ENCODE measurements at places on chromosomes 16 and 17.

DNA sequence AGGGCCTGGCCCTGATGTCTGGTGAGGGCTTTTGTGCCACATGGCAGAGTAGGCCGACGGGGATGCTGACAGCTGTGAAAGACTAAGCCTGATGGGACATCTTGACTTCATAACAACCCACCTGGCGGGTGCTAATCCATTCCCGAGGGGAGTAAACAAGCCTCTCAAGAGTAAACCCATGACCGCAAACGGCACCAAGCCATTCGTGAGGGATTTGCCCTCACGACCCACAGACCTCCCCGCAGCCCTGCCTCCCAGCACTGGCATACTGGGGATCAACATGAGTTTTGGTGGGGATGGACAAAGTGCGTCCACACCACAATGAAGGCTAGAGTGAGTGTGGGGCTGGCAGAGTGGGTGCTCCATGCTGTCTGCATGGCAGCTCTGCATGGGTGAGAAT lies 11.7 kb downstream of the RNF213 start:
- DNase-seq: peak; percentile 98

DNA sequence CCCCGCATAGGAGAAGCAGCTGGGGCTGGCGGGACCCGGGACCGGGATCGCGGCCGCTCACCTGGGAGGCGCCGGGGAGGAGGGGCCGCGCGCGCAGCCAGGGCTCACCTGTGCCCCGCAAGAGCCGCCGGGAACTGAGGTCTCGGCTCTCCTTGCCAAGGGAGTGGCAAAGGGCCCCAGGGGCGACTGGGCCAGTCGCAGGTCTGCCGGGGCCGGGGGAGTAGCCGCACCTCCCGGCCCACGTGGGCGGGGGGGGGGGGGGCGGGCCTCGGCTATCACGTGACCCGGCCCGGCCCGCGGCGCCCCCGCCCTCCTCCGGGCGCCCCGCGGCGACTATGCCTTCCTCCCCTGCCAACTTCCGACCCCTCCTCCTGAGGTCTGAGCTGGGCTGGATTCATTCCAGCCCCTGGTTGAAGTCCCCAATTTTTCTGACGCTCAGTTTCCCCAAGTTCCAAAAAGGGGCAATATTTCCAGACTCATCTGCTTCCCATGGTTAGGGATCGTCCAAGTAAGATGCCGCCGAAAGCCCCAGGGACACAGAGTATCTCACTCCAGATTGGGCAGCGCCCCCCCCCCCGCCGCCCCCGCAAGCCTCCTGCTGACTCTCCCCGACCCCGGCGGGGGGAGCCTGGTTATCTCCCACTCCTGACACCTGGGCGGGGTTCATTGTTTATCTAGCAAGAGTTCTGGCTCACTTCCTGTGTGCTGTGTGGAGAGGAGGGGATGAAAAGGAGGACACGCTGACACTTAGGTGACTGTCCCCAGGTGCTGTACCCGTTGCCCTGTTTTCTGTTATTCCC lies at the start of gene TMC6:
Gene TMC6, minus strand, starts transcription at position 205 of the 800 bp plus-strand sequence. CDS start 1,923 bp downstream, outside the sequence.
- DNase-seq: peak; percentile 79

DNA sequence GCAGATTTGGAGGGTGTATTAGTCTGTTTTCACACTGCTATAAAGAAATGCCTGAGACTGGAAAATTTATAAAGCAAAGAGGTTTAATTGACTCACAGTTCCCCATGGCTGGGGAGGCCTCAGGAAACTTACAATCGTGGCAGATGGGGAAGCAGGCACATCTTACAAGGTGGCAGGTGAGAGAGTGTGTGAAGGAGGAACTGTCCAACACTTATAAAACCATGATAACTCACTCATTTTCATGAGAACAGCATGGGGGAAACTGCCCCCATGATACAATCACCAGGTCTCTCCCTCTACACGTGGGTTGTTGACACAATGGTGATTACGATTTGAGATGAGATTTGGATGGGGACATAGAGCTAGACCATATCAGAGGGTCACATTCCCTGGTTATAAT lies 195.6 kb downstream of the RGS9 start:
- DNase-seq: no peak

GRCh38 chr16:1601489-1601888 lies 10.4 kb downstream of the IFT140 start:
- DNase-seq: no peak

GRCh38 chr16:714079-714478 lies 839 bp upstream of the METRN start:
- DNase-seq: no peak

- DNase-seq: no peak
Observed at GRCh38 chr17:78957128-78957527, 22.6 kb downstream of the LGALS3BP start.

GRCh38 chr16:82954224-82954929 lies 327.6 kb downstream of the CDH13 start:
- no peak for DNase-seq

DNA sequence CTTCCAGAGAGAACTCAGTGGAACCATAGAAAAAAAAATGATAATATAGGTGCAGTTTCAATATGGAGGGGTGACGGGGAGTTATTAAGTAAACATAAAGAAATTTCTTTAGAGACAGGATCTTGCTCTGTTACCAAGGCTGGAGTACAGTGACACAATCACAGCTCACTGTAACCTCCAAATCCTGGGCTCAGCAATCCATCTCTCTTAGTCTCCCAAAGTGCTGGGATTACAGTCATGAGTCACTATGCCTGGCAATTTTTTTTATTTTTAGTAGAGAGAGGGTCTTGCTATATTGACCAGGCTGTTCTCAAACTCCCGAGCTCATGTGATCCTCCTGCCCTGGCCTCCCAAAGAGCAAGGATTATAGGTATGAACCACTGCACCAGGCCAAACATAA lies 48.8 kb downstream of the NLRC5 start:
- DNase-seq: peak; percentile 2

DNA sequence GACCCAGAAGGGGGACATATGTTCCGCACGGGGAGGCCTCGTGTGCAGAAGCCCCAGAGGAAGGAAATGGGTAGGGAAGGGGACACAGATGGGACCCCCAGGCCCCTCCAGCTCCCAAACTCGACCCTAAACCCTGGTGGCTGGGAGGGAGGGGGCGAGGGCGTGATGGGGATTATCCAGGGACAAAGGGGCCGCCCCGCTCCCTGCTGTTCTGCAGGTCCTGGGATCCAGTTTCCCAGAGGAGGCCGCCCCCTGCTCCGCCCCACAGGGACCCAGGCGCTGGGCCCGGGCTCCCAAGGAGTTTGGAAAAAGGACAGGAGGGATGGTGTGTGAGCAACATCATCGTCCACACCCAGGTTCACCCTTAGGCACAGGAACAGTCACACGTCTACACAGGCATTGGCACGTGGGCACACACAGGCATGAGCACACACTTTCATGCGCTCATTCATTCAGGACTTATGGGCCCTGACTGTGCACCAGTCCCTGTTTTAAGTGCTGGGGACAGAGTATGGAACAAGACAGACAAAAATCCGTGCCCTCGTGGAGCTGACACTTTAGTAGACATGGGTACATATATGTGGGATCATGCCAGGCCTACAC lies 12.8 kb upstream of the FBXL19 start:
- no peak for DNase-seq

DNA sequence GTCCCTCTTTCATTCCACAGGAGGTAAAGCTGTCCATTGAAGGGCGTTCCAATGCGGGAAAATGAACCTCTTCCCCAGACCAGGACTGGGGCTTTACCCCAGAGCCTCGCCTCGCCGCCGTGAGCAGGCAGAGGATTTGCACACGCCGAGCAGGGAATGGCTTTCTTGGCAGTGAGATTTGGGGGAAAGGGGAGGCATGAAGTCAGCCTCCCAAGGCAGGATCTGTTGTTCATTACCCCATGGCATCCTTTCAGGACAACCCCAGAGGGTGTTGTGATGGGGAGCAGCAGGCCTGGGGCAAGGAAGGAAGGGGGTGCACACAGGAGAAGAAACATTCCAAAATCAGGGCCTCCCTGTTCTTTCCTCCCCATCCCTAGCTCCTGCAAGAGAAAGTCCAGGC lies 6.0 kb downstream of the ATXN1L start:
- no peak for DNase-seq

DNA sequence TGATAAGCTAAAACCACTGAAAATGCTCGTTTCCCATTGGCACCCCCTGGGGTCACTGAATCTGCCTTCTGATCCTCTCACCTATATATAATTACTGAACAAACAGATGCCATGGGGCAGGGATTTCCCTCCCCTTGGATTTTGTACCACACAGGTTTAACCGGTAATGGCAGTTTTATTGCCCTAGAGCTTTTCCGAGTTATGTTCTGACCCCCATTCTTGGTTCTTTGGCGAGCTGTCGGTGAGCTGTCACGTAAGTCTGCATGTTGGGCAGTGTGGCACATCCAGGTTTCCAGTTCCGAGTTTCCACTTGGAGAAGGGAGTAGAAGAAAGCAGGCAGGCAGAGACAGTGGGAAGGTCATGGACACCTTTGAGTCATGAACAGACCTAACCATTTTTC lies 7.1 kb downstream of the TMEM97 start:
- no peak for DNase-seq

- no peak for DNase-seq
Observed at GRCh38 chr17:81043725-81044427, 8.9 kb downstream of the BAIAP2 start.

GRCh38 chr16:60337671-60338070 lies 1603.6 kb upstream of the GOT2 start:
- DNase-seq: no peak

- no peak for DNase-seq
Observed at GRCh38 chr17:50060951-50061712, 5.2 kb downstream of the ITGA3 start.

- peak; percentile 66 for DNase-seq
Observed at GRCh38 chr17:32487473-32488176, 832 bp downstream of the CDK5R1 start.

GRCh38 chr16:15874745-15875314 lies 13.6 kb downstream of the CEP20 start:
- peak; percentile 65 for DNase-seq

- peak; percentile 63 for DNase-seq
Observed at GRCh38 chr17:8122924-8123694, 797 bp downstream of the HES7 start.

DNA sequence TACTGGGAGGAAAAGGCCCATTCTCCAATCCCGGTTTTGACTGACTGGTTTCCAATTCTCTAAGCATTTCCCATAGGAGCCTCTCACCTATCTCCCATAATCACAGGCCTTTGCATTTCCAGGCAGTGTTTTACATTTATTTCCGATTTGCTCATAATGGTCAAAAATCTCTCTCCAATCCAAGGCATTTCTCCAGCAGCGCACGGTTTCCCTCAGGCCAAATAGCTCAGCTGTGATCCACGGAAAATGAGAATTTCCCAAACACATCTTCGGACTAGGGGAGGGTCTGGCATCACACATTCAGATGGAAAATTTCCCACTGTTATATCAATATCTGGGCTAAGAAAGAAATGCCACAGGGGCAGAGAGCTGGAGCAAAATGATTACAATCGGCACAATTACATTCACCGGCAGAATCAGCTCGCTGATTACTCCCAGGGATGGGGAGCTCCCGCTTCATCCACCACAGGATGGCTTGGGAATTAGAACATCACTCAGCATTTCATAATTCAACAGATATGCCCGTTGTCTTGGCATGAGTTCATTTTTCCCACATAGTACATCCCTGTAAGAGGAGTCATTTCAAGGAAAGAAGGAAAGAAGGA lies 6.7 kb downstream of the PIPOX start:
- DNase-seq: no peak

GRCh38 chr17:44556166-44556831 lies 985 bp upstream of the FZD2 start:
- DNase-seq: peak; percentile 85

DNA sequence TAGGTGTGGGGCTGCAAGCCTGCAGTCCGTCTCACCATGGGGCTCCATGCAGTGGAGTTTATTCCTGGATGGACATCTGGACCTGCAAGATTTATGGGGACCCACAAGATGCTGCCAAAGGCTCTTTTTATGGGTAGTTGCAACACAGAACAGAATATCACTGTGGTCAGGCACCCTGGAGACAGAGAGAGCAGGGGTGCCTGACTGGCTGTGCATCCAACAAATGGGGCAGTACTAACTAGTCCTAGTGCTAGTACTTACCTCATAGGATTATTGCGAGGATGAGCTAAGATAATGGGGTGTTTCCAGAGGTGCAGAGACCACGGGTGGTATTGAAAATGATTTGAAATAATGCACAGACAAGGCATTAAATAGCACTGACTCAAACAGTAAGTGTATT lies 42.4 kb upstream of the MMP2 start:
- DNase-seq: no peak

GRCh38 chr16:1493746-1494094 lies 560 bp downstream of the TELO2 start:
- peak; percentile 46 for DNase-seq

DNA sequence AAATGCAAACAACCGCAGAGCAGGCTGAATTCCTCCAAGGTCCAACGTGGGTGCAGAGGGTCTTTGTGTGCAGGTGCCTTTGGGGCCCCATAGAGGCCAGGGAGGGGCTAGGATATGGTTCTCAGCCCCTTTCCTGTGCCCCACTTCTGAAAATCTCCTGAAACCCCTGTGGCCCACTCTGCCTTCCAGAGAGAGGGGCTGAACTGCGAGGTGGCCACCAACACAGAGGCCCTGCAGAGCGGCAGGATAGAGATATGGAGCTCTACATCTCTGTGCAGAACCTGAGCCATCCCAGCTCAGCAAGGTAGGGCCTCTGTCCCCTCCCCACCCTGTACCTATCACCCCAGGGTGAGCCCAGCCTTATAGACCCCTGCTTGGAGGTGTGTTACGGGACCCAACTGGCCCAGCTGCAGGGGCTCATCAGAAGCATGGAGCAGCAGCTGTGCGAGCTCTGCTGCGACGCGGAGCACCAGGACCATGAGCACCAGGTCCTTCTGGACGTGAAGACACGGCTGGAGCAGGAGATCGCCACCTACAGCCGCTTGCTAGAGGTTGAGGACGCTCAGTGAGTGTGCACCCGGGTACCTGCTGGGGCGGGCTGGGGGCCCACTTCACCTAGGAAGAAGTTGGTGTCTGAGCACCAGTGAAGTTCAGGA lies 5.5 kb downstream of the USP6 start:
- DNase-seq: no peak

DNA sequence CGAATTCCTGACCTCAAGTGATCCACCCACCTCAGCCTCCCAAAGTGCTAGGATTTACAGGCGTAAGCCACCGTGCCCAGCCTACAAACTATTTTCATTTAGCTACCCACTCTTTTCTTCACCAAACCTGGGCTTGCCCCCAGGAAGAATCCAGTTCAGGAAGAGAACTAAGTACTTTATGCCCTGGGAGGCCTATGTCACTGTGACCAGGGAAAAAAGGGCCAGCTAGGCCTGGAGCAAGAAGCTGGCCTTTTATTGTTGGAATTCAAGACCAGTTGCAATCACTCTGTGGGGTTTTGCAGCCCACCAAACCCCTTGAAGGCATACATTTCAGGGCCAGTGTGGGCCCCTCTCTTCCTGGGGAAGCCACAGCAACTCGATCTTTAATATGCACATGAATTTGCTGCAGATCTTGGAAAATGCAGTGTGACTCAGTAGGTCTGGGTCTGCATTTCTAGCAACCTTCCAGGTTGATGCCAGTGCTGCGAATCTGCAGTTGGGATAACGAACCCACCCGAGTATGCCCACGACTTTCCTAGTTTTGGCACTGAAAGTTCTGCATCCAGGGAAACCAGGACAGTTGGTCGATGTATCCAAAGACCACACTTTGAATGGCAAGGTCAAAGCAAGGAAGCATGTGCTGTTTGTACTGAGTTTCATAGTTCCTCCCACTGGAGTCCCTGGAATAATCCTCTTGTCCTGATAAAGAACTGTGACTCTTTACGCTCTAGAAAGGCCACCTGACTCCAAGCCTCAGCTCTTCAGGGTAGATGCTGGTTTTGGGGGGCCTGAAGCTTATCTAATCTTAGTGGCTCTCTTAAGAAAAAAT lies 7.2 kb upstream of the MRPS23 start:
- DNase-seq: peak; percentile 42

- peak; percentile 39 for DNase-seq
Observed at GRCh38 chr16:74064120-74064735, 232.4 kb upstream of the PSMD7 start.
